ENCODE measurements at places on chromosomes 2 and 18.

GRCh38 chr2:7281231-7282201 lies 364.3 kb downstream of the RNF144A start:
- DNase-seq, result no peak

GRCh38 chr2:178927173-178927572 lies 120.0 kb upstream of the TTN start:
- DNase-seq, result no peak

- DNase-seq, result no peak
Observed at GRCh38 chr2:101842471-101842870, 145.0 kb downstream of the MAP4K4 start.

- peak; percentile 89 for DNase-seq
Observed at GRCh38 chr18:70464343-70465114, 175.7 kb downstream of the SOCS6 start.

DNA sequence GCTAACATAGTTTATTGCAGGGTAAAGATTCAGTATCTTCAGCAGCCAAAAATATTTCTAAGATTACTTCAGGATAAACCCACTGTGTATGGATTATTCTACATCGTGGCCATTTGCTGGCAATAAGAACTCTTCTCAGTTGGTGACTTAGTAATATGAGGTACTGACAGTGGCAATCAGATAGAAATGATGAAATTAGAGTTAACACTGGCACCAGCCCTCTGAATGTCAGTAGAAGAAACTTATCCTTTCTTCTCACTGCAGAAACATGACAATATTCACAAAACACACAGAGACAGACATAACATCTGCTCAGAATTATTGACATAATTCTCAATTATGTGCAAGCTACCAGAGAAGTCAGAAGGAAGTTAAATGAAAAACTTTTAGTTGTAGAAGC lies 246.3 kb upstream of the COL3A1 start:
- DNase-seq, result no peak
